ENCODE measurements at places on chromosomes 16 and 17.

- DNase-seq = no peak
These were observed 66.2 kb downstream of the TNFRSF13B start for GRCh38 chr17:16905593-16906191.

- DNase-seq = no peak
These were observed 18.1 kb downstream of the TMC6 start for GRCh38 chr17:78110363-78111015.

DNA sequence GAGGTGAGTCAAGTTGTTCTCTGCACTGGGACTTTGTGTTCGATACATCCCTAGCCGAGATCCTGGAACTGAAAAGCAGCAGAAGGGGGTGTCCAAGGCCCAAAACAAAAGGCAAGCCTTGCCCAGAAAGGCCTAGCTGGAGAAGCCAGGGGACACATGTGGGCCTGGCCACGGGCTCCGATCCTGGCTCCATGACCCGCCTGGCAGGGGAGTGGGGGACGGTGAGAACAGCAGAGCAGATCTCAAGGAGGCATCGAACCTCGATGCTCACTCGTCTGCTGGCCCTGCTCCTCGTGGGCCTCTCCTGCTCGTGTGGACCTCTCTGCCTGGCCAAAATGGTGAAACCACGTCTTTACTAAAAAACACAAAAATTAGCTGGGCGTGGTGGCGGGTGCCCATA lies 8.9 kb downstream of the CCNF start:
- DNase-seq = no peak

GRCh38 chr16:70294385-70295025 lies 4.5 kb upstream of the DDX19B start:
- no peak for DNase-seq

Data from stimulated activated CD4-positive, alpha-beta T cell treated with anti-CD3 and anti-CD28 coated beads, Interleukin-1b, Interleukin-23, amount 100 ng/mL, for 1 hour (primary cell).